ENCODE measurements at places on chromosomes 5 and 9.

- no peak for DNase-seq
Observed at GRCh38 chr5:131720714-131721113, 76.1 kb downstream of the FNIP1 start.

GRCh38 chr5:32538031-32538547 is 47.3 kb upstream of the SUB1 start:
- DNase-seq: no peak

DNA sequence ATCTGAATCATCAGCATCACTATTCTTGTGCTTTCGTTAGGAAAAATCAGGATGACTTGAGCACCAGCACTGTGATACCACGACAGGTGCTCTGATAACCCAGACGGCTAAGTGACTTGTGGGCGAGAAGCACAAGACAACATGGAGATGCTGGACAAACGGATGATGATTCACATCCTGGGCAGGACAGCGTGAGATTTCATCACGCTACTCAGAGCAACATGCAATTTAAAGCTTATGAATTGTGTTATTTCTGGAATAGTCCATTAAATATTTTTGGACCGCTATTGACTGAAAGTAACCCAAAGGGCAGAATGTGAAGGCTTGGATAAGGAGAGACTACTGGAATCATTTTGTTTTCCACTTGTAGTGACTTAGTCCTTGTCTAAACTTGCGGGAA is 114.8 kb upstream of the DAPK1 start:
- DNase-seq: no peak

DNA sequence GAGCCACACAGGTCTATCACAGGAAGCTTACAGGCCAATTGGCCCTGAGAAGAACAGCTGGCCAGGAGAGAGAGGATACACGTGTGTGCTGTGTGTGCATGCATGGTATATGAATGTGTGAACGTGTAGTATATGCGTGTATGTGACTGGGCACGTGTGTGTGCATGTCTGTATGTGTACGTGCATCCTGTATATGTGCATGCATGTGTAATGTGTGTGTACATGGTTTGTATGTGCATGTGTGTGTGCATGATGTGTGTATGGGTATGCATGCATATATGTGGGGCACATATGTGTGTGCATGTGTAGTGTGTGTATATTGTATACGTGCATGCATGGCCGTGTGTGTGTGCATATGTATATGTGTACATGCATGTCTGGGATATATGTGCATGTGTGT is 57.0 kb upstream of the FCN2 start:
- no peak for DNase-seq

DNA sequence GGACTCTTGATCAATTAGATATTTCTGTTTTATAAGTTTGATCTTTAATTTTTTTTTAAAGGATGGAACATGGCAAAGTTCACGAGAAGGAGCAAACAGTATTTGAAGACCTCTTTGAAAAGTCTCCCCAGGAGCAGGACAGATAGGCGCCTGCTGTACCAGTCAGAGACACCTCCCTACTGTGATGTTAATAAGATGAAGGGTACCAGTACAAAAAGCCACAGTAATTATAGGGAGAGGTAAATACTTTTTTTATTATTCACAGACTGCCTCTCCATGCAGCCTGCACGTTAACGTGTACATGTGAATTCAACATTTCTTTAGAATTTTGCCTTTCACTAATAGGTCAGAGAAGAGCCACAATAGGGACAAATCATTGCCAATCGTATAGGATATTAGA is 146.5 kb upstream of the CDH6 start:
- no peak for DNase-seq

DNA sequence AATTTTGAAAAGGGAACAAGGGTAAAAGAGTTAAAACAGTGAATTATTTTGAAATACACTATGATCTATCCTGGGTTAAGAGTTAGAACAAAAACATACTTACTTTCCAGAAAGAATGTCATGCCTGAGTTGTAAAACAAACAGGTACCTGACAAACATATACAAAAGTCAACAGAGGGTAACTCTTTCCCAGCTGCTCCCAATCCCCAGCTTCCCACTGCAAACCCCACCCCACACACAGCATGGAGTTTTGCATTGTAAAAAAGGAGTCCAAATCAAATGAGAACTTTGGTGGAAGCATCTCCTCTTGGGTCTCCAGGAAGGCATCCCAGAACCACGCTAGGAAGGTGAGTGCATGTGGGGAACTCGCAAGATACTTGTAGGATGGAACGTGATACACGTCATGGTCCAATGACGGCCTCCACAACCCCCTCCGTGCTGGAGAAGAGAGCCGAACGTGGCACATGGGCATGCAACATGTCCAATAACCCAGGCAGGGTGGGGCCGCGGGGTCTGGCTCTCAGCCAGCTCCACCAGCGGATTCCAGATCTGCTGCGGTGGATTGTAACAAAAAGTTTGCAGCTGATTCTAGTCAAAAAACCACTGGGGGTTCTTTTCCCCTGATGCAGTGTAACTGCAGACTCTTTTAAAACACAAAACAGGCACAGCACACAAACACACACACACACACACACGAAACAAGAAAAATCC is 55.8 kb downstream of the EPB41L4B start:
- DNase-seq: no peak

GRCh38 chr9:81146241-81146640 is 543.1 kb downstream of the TLE1 start:
- DNase-seq: no peak

DNA sequence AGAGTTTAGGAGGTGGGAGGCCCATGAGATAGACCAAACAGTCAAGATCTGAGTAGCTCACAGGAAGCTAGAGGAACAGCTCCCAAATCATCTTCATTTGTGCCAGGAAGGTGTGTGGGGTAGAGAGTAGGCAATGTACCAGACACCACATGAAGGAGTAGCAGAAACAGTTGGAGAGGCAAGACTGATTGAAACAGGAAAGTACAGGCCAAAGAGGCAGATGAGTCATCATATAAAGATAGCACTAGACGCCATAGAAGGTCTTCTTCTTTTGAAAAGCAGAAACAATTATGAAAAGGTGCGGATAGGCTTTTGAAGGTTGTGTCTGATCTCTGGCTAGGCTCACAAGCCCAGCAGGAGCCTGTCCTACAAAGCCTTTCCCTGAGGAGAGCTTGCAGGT is 62.7 kb upstream of the PALM2AKAP2 start:
- no peak for DNase-seq

GRCh38 chr5:139998837-139999236 is 44.3 kb downstream of the NRG2 start:
- DNase-seq: no peak

- no peak for DNase-seq
Observed at GRCh38 chr5:130155345-130156011, 251.2 kb downstream of the CHSY3 start.

- no peak for DNase-seq
Observed at GRCh38 chr5:84602371-84602771, 217.7 kb upstream of the EDIL3 start.

DNA sequence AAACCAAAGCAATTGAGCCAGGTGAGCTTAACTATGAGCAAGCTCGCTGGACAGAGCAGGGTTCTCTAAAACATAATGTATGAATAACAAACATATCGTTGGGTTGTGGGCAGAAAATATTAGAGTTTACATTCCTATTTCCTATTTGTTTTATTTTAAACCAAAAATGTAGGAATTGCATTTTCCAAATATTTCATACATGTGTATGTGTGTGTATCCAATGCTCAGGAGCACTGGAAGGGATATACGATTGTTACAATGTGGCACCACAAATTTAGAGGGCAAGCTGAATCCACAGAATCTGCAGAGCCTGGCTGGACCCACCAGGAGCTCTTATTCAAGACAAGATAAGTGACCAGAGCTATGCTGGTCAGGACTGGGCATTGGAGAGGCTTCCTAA is 325.3 kb upstream of the HAPLN1 start:
- DNase-seq: no peak

All from AG04450 (cell line).